Heart left ventricle (tissue), 16 donors: ENCODE measurements at places on chromosomes 5 and 9.
A peak's percentile ranks its signal among the peaks of the same experiment; 100 is the strongest.

- H3K4me1 ChIP-seq, result peaks cover 23% of the 10 kb centered on the region
- H3K4me3 ChIP-seq, result peak overlapping the region; percentile 33
- DNase-seq, result peak; percentile 39
- H3K27me3 ChIP-seq, result peaks cover 3% of the 10 kb centered on the region
- no peaks in the 10 kb centered on the region for H3K36me3 ChIP-seq
These were observed 166.1 kb downstream of the BNC2 start for GRCh38 chr9:16704116-16705110.

DNA sequence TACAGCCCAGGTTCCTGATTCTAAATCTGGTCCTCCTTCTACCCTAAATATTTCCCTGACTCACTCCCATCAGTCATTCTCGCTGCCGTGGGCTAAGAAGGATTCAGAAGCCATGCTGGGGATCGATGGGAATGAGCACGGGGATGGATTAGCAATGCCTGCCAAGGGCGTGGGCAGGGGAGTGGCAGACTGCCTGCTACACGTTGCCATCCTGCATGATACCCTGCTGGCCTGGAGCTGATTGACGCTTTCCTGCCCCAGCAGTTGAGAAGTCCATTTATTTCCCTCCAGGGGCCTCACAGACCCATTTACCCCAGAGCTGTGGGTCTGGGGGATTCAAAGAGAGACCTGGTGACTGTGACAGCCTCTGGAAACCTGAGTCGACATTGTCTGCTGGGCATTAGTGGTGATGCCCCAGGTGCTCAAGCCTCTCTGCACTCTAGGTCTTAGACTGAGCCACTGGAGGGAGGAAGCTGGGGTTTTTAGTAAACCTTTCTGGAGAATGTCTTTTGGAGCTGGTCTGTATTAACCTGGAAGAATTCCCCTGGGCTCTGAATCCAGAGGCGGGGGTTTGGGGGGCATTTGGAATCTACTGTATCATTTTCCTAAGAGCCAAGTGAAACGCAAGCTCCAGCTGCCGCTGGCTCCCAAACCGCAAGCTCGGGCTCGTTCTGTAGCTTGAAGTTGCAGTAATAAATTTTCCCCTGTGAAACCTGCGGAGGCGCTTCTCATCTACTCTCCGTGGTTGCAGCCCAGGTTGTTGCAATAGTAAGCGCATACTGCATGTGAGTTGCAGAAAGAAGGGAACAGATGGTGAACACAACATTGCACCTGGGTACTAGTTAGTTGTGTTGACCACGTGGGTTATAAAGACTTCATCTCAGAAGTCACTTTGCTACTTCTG lies 76.3 kb upstream of the RAPGEF1 start:
- H3K4me3 ChIP-seq, result no peak overlapping the region
- DNase-seq, result no peak
- H3K4me1 ChIP-seq, result no peaks in the 10 kb centered on the region
- H3K36me3 ChIP-seq, result no peaks in the 10 kb centered on the region
- no peak overlapping the region for H3K27ac ChIP-seq

DNA sequence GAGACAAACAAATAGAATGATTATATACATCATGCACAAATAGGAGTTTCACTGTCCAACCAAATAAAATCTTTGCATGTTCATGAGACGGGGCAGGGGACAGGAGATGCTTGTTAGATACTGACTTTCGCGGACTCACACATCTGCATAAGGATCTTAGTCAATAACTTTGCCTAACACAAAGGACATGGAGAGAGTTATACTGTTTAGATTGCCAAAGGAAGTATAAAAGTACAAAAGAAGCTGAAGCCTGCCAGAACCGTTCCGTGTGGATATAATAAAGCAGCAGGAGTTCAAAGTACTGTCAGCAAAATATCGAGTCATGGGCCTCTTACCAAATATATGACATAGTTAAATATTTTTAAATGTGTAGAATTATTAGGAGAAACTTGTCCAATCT lies 1148.4 kb downstream of the EFNA5 start:
- H3K27ac ChIP-seq, result no peak overlapping the region
- no peak overlapping the region for H3K4me3 ChIP-seq
- no peak for DNase-seq
- no peaks in the 10 kb centered on the region for H3K27me3 ChIP-seq
- H3K4me1 ChIP-seq, result no peaks in the 10 kb centered on the region

DNA sequence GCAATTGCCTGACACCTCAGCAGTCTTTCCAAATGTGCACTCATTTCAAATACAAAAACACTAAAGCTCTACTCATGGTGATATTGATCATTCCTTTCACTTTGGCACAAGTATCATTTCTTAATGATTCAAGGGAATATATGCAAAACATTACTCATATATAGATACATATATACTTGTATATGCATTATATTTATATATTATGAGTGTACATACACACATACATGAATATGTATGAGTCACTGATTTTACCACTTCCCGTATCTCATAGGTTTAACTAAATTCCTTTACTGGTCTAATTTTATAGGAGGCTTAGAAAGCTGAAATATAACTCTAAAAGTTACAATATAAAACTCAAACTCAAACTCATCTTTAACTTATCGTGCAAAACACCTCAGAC lies 156.5 kb downstream of the CDH9 start:
- no peak overlapping the region for H3K27ac ChIP-seq
- no peak for DNase-seq
- H3K4me3 ChIP-seq, result no peak overlapping the region
- no peaks in the 10 kb centered on the region for H3K36me3 ChIP-seq

- H3K4me1 ChIP-seq, result peaks cover 21% of the 10 kb centered on the region
- H3K4me3 ChIP-seq, result no peak overlapping the region
- H3K27me3 ChIP-seq, result no peaks in the 10 kb centered on the region
- H3K36me3 ChIP-seq, result no peaks in the 10 kb centered on the region
These were observed 137.4 kb upstream of the ABCA1 start for GRCh38 chr9:105065098-105066088.

GRCh38 chr5:170774831-170775230 lies 8.7 kb upstream of the GABRP start:
- no peak overlapping the region for H3K4me3 ChIP-seq
- no peaks in the 10 kb centered on the region for H3K27me3 ChIP-seq
- DNase-seq, result no peak
- H3K27ac ChIP-seq, result no peak overlapping the region

DNA sequence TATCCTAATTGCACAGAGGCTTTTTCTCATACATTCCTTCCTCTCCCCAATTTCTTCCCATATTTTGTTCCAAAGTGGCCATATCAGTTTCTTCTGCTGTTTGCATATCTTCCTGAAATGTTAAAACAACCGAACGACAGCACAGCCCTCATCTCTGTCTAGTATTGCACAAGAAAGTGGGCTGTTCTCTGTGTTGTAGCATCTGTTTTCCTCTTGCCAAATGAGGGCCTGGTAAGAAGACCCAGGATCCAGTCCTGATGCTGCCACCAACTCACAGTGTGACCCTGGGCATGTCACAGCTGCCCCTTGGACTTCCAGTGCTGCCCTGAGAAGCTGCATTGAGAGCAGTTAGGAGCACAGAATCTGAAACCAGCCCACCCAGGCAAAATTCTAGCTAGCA lies 4.1 kb downstream of the SLC31A2 start:
- no peaks in the 10 kb centered on the region for H3K27me3 ChIP-seq
- DNase-seq, result no peak
- H3K4me3 ChIP-seq, result no peak overlapping the region

DNA sequence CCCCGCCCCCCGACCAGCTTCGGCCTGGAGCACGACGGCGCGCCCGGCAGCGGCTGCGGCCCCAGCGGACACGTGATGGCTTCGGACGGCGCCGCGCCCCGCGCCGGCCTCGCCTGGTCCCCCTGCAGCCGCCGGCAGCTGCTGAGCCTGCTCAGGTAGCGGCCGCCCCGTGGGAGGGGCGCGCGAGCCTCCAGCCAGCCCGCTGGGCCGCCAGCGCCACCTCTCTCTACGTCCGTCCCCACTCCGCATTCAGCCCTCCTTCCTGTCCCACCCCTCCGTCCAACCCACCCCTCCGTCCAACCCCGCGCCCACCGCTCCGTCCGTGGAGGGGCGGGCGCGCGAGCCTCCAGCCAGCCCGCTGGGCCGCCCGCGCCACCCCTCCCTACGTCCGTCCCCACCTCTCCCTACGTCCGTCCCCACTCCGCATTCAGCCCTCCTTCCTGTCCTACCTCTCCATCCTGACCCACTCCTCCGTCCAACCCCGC lies 6.5 kb downstream of the ADAMTS13 start:
- no peak for DNase-seq
- peaks cover 42% of the 10 kb centered on the region for H3K27me3 ChIP-seq
- H3K4me3 ChIP-seq, result peak overlapping the region; percentile 40
- H3K36me3 ChIP-seq, result no peaks in the 10 kb centered on the region
- no peaks in the 10 kb centered on the region for H3K4me1 ChIP-seq

DNA sequence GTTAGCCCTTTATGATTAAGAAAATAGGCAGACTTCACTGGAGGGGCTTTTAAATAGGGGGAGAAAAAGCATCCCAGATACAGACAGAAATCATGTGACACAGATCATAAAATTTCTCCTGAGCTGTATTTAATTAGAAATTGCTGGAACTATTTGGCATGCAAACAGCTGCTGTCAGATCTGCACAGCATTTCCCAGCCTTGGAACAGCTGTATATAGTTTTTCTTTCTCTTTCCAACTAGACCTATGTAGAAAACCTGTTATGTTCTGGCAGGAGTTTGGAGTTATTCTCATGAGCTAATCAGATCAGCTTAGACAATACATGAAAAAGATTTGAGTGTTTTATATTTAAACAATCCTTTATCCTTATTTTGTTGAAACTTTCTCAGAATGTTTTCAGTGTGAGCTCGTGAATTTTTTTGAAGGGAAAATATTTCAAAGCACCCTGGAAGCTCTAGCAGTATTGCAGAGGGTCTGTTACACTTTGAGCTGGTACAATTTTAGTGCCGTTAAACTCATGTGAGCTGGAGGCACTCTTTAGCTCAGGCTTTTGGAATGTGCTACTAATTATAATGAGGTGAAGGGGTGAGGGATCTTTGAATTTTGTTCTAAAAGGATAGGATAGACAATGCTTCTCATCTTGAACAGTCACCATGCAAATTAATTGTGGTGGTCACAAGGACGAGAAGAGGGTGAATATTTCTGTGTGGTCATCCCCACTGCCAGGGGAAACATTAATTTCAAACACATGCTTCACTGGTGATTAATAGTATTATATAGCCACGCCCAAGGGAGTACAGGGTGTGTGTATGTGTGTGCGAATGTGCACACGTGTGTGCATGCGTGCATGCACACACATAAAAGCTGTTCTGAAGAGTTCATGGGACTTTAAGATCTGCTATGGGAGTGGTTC lies 239.4 kb upstream of the FBXL7 start:
- no peaks in the 10 kb centered on the region for H3K36me3 ChIP-seq
- H3K4me3 ChIP-seq, result peak overlapping the region; percentile 5
- H3K27me3 ChIP-seq, result no peaks in the 10 kb centered on the region
- H3K4me1 ChIP-seq, result peaks cover 24% of the 10 kb centered on the region

DNA sequence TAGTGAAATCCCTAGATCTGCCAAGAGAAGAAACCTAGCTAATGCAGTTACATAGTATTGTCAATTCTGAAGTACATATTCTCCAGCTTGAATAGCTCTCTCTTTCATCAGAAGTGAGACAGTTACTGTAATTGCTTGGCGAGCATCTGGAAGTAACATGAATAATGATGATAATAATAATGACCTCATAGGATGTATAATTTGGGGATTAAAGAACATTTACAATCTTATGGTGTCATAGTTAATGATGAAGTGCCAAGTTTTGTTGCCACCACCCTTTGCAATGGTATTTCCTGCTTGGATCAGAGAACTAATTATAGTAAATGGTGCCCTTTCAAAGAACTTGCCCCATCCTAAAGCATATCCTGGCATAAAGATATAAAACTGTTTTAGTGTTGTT lies 201.4 kb downstream of the ADAMTSL1 start:
- H3K4me3 ChIP-seq, result no peak overlapping the region
- H3K27ac ChIP-seq, result no peak overlapping the region
- no peaks in the 10 kb centered on the region for H3K27me3 ChIP-seq
- H3K36me3 ChIP-seq, result no peaks in the 10 kb centered on the region

GRCh38 chr9:130143279-130143893 lies 28.8 kb upstream of the NCS1 start:
- no peaks in the 10 kb centered on the region for H3K36me3 ChIP-seq
- peaks cover 27% of the 10 kb centered on the region for H3K4me1 ChIP-seq
- no peak overlapping the region for H3K4me3 ChIP-seq

- peaks cover 10% of the 10 kb centered on the region for H3K4me1 ChIP-seq
- DNase-seq, result peak; percentile 25
- H3K27ac ChIP-seq, result peak overlapping the region; percentile 34
- no peaks in the 10 kb centered on the region for H3K27me3 ChIP-seq
These were observed 182.0 kb downstream of the GRIA1 start for GRCh38 chr5:153672347-153673090.

- H3K4me1 ChIP-seq, result no peaks in the 10 kb centered on the region
- peaks cover 78% of the 10 kb centered on the region for H3K27me3 ChIP-seq
- H3K36me3 ChIP-seq, result no peaks in the 10 kb centered on the region
- peak within 1 kb of the TSS; percentile 42 for H3K4me3 ChIP-seq
- peak; percentile 53 for DNase-seq
These were observed at the start of gene FAM163B for GRCh38 chr9:133609311-133610098. TSS of gene FAM163B (minus strand) at chr9:133609389. CDS start at chr9:133580223, 29,166 bp downstream.

- H3K4me3 ChIP-seq, result no peak overlapping the region
- no peak overlapping the region for H3K27ac ChIP-seq
- H3K27me3 ChIP-seq, result no peaks in the 10 kb centered on the region
- peak; percentile 7 for DNase-seq
- H3K4me1 ChIP-seq, result no peaks in the 10 kb centered on the region
These were observed 192.0 kb upstream of the PPP1R26 start for GRCh38 chr9:135287627-135288026.

DNA sequence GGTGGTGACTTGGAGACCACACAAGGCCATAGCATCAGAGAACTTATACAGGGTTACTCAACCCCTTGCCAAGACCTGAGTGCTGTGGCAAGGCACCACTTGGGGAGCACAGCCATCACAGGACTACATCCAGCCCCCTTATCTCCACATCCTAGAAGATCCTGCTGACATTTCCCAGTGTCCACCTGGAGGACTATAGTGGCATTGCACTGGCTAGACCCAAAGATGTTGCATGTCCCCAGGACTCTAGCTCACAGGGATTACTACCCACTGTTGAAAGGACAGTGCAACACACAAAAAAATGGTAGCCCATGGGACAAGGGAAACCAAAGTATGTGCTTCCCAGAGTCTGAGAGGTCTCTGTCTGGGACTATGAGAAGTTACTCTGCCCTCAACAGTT lies 411.1 kb upstream of the NUDT12 start:
- H3K36me3 ChIP-seq, result no peaks in the 10 kb centered on the region
- H3K4me3 ChIP-seq, result no peak overlapping the region
- no peak overlapping the region for H3K27ac ChIP-seq
- no peak for DNase-seq
- H3K4me1 ChIP-seq, result no peaks in the 10 kb centered on the region

DNA sequence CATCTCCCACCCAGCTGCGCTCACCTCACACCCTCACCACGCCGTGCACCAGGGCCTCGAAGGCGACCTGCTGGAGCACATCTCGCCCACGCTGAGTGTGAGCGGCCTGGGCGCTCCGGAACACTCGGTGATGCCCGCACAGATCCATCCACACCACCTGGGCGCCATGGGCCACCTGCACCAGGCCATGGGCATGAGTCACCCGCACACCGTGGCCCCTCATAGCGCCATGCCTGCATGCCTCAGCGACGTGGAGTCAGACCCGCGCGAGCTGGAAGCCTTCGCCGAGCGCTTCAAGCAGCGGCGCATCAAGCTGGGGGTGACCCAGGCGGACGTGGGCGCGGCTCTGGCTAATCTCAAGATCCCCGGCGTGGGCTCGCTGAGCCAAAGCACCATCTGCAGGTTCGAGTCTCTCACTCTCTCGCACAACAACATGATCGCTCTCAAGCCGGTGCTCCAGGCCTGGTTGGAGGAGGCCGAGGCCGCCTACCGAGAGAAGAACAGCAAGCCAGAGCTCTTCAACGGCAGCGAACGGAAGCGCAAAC lies 1.1 kb downstream of the POU4F3 start:
- H3K36me3 ChIP-seq, result no peaks in the 10 kb centered on the region
- DNase-seq, result no peak
- H3K4me1 ChIP-seq, result peaks cover 4% of the 10 kb centered on the region
- H3K27ac ChIP-seq, result no peak overlapping the region
